ENCODE measurements at places on chromosomes 7 and 10.
A peak's percentile ranks its signal among the peaks of the same experiment; 100 is the strongest.

DNA sequence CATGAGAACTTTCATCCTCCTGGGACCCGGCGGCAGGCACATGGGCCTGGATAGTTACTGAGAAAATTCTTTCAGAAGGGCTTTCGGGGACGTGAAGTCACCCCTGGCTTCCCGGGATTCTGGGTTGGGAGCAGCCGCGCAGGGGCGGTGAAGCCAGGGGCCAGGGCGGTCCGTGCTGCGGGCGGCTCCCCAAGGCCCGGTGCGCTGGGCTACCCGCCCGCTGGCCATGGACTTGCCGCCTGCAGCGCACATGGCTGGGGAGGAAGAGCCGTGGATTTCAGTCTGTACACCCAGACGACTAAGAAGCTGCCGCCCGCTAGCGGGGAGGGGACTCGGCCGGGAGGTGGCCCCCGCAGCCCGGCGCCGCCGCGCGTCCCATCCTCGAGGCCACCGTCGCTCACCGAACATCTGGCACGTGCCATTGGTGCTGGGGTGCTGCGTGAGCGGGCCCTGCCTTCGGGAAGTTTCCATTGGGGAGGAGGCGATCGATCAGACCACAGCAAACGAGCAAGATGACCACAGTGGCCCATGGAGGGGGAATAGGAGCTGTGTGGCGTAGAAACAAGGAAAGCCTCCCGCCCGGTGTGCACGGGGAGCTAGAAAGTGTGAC, 64.5 kb downstream of the TMEM209 start:
- DNase-seq: no peak

DNA sequence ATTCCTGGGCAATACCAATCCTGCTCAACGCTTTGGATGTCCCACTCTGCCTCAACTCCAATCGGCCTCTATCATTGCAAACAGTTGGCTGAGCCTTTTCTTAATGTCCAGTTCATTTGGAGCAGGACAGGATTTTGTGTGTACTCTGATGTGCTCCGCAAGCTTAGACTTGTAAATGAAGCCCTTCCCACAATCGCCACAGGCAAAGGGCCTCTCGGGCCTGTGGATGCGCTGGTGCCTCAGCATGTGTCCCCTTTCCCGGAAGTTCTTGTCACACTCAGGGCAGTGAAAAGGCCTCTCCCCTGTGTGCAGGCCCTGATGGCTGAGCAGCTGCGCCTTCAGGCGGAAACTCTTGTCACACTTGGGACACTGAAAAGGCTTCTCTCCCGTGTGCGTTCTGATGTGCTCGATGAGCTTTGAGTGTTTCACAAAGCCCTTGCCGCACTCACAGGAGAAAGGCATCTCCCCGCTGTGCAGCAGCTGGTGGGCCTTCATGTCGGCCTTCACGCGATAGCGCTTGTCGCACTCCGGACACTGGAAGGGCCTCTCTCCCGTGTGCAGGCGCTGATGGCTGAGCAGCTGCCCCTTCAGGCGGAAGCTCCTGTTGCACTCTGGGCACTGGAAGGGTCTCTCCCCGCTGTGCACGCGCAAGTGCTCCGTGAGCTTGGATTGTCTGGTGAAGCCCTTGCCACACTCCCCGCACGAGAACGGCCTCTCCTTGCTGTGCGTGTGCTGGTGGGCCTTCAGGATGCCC, 20.0 kb downstream of the ZNF786 start:
- no peak for DNase-seq

DNA sequence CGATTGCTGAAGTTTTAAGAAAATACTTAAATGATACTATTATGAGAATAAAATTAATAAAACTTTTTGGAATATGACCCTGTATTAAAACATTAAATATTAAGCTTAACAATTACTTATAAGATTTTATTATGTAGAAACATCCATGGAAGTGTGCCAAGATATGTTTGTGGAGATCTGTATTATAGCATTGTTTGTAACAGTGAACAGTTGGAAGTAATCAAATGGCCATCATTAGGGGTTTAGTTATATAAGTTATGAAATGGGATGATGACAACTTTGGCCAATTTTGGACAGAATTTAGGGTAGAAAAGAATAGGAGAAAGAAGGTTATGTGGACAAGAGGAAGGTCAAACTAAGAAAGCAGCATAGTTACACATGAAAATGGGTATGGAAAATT, 88.0 kb downstream of the AKAP9 start:
- no peak for DNase-seq

GRCh38 chr7:110531186-110531585, 559.7 kb upstream of the LRRN3 start:
- DNase-seq: no peak

DNA sequence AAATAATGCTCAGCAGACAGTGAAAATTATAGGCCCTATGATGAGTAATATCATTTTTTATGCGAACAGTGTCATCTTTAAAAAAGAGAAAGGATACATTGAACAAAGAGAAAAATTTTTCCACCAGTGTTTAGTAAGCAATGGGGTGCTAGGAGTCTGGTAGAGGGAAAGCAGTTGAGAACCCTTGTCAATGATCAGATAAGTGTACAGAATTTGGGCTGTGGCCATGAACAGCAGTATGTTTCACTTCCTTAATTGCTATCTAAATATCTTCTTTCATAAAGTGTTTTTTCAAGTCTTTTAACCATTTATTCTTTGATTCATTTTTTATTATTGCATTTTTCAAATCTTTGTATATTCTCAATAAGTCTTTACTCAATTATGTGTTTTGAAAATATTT, 750.7 kb upstream of the KCND2 start:
- DNase-seq: no peak

DNA sequence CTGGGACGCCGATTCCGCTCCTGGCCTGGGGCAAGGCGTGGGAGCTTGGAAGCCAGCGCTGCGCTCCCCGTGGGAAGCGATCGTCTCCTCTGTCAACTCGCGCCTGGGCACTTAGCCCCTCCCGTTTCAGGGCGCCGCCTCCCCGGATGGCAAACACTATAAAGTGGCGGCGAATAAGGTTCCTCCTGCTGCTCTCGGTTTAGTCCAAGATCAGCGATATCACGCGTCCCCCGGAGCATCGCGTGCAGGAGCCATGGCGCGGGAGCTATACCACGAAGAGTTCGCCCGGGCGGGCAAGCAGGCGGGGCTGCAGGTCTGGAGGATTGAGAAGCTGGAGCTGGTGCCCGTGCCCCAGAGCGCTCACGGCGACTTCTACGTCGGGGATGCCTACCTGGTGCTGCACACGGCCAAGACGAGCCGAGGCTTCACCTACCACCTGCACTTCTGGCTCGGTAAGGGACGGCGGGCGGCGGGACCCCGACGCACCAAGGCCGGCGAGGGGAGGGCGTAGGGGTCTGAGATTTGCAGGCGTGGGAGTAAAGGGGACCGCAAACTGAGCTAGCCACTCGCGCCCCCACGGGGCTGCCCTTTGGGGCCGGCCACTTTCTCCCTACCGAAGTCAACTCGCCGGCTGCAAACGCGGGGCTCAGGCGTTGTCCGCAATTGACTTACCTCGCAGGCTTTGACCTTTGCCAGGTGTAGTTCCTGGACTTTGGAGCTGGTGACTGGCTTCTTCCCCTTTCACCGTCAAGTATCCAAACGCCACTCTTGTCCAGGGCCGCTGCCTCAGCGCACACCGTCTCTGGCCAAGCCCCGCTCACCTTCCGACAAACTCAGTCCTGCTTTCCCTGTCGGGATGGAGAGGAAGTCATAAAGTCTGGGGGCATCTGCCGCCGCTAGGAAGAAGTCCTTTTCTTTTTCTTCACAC, at the start of gene SCIN:
Gene SCIN (plus strand): TSS at position 187 of the 928 bp plus-strand sequence. CDS start 67 bp downstream, at position 254.
- DNase-seq: peak; percentile 9

DNA sequence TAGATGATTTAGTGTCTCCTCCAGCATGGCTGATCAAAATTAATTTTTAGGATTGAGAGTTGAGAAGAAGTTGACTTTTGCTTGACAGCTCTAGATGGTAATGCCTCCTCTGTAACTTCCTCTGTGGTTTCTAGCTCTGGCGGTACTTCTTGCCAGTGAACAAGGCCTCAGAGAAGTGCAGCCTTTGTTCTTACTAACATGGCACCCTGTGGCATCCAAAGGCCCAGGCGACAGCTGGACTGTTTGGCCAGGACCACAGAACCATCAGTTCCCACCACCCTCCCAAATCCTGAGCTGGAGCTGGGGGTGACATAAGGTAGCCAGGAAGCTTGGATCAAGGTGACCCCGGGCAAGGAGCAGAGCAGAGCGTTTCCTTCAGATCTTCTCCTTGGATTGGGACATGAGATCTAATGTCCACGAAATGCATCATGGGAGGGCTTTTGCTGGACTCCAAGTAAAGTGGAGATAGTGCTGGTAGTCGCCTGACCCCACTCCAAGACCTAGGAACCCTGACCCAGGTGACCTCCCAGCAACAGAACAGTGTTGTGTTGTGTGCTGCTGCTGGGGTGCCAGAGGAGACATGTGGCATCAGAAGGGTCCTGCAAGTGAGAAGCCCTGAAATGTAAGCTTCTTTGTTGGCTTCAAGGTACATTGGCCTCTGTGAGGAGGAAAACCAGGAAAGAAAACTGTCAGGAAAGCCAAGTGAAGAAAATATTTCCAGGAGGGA, 41.8 kb downstream of the APBB1IP start:
- peak; percentile 71 for DNase-seq

DNA sequence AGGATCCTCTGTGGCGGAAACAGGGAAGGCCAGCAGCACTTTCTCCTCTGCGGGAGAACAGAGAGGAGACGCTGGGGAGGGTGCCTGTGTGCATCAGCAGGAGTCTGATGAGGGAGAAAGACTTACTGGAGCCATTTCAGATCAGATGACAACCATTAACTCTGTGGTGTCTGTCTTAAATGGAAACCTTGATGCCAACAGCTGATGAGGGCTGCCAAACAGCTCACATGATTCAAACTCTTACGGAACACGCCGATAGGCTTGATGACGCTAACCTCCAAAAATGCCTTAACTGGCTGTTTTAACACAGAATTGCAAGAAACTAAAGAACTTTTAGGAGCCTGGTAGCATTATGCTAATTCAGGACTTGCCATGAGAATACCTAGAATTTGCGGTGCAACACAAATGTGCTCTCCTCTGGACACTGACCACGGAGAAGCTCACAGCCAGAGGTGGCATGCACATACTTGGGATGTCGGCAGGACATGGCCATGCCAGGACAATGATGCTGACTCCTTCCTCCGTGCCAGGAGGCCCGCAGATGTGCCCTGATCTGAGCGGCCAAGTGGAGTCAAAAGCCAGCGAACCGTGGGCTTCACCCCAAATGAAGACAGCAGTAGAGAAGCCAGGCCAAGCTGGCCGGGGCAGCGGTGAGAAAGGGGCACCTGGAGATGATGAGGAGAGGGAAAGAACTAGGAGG, 154.9 kb downstream of the ZMYND11 start:
- no peak for DNase-seq

DNA sequence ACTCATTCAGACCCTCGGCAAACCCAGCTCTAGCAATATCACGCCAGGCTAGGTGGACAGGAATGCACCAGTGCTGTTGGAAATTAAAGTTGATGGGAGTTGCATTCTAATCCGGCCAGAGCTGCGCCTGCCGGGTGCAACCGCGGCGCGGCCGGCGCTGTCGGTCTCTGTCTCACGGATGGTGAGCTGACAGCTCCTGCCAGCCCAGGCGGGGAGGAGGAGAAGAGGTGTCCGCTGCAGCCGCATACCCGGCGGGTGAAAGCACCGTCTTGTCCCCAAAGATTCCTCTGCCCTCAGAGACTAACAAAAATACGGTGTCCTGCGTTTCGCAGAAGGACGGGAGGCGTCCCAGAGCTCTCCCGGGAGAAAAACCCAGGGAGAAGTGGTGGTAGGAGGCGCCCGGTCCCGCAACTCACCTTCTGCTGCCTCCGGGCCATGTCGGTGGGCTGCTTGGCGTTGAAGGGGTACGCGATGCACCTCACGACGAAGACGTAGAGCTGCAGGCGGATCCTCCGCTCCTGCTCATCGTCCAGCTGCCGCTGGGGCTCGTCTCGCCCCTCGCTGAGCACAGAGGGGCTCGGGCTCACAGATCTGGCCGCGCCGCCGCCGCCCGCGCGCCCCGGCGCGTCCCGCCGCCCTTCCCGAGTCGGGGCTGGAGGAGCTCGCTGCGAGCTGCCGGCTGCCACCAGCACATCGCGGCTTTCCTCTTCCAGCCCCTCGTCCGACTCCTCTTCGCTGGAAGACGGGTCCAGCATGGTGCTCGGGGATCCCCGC, 490 bp downstream of the CADPS2 start:
- DNase-seq: no peak

DNA sequence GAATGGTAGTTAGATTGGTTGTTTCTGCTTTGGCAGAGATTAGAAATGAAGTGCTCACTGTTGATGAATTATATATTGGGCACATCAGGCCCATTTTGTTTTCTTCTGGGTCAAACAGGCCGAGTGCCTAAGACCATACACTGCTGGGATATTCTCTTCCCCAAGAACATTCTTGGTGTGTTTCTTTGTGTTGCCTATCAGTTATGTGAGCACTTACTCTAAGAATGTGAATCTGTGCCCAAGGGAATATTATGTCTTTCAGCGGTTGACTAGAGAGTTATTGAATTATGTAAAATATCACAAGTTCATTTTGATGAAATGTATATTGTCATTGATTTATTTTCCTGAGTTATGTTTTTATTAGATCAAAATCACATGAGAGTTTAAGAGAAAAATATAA, 255.5 kb upstream of the SMIM30 start:
- no peak for DNase-seq

DNA sequence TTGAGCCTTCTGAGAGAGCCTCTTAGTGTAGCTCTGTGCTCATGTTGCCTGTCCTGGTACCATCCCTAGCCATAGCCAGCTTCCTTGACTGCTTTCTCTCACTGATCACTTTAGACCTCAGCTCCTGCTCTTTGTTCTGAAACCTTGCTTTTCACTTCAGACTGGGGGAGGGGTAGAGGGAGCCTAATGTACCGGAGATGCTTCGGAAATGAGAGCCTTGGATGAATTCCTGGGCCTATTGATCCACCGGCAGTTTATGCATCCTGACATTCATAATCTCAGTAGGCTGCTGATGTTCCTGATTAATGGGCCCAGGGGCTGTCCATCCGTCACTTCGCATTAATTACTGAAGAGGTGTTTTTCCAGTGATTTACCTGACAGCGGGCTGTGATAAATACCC, 38.8 kb downstream of the R3HCC1L start:
- no peak for DNase-seq

- DNase-seq: no peak
Observed at GRCh38 chr10:35191523-35191922, 64.9 kb downstream of the CREM start.

DNA sequence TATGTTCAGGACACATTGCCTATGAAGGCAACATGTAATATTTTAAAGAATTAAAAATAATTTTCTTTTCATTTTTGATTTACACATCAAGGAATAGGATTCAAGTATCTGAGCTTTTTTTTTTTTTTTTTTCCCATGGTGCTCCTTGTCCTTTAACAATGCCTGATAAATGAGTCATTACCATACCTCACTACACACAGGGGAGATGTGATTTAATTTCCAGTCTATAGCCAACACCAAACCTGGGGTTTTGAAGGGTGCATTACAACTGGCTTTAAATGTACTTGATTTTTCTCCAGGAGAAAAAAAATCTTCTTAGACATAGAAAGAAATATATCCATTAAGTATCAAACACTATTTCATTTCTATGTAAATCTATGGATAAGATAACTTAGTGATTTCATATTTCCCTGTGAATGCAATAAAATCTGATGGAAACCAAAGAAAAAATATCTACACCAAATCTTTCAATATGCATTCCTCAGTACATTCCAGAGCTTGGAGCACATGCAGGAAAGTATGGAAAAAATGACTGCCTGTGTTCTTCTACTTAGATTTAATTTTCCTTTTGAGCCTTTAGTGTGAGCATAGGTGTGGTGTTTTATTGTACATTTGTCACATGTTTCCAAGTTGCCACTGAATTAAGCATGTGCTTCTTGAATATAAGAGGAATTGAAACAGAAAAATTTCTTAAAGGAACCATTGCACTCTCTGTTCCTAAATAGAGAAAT, 204.8 kb upstream of the MEOX2 start:
- no peak for DNase-seq

GRCh38 chr7:16918288-16918895, 36.6 kb upstream of the AGR3 start:
- peak; percentile 20 for DNase-seq

Measured in CD4-positive, alpha-beta T cell treated with Interleukin-21 for 1 hour (primary cell).